Activated CD4-positive, alpha-beta T cell treated with anti-CD3 and anti-CD28 coated beads, Interleukin-2, Interleukin-4, amounts not matched to agents 100 ng/mL and 50 ng/mL, durations not matched to agents 16 hours and 8 hours (primary cell): ENCODE measurements at places on chromosomes 11 and 22.

DNA sequence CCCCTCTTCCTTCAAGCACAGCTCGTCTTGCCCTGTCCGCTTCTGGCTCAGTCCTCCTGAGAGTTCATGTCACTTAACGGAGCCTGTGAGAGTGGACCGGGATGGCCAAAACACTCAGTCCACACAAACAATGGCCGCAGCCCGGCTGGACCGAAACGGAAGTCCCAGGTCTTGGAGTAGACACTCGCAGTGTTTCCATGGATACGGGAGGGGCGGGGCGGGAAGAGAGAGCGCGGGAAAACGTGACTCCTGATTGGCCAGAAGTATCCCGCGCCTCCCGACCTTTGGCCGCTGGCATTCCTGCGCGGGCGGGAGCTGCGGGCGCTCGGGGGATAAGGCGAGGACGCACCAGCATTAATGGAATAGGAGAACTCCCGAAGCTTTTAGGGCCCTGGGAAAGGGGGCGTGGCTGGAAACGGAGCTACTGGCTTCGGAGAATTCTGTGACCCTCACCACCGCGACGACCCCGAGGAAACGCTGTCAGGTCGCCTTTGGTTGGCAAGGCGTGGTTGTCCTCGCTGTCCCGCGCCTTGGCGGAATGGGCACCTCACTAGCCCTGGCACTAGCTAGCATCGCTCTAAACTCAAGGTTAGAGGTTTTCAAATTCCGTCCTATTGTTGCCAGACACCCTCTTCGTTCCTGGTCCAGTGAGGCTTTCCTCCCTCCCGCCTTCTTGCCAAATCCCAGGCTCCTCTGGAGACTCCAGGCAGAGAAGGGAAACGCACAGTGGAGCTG, at the start of the genes NLRP14 and ZNF214:
Gene NLRP14, plus strand, starts transcription at position 297 of the 735 bp plus-strand sequence. CDS start 18,108 bp downstream, outside the sequence.
Gene ZNF214, minus strand, starts transcription at position 164 of the 735 bp plus-strand sequence. CDS start 17,511 bp downstream, outside the sequence.
- no peak for DNase-seq

- DNase-seq: no peak
Measured at GRCh38 chr11:10604798-10605197, 36.3 kb upstream of the LYVE1 start.

DNA sequence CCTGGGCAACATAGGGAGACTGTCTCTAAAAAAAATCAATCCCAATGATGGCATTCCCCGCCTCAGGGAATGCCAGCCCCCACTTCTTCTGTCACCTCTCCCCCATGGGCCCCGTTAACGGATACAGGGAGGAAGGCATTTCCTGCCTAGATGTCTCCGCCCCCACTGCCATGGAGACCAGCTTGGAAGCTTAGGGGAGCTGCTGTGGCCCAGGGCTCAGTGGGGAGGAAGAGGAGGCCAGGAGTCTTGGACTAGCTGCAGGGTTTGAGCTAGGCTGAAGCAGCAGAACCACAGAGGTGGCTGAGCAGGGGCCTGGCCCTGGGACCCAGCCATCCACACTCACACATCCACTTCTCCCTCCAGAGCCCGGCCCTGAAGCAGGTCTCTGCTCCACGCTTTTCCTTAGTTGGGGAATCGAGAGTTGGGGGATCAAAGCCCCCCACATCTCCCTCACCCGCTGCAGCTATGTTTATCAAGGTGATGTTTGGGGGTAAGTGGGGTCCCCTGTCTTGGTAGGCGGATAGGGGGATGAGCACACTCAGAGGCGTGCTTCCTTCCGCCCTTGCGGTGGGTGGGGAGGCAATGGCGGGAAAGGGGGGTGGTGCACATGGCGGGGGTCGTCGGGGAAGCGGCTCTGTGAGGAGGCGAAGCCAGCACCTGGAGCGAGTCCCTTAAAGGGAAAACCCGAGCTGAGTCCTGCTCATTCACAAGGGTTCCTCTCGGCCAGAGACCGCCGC, at the start of gene C22orf15:
Gene C22orf15, plus strand, starts transcription at position 149 of the 737 bp plus-strand sequence. Its CDS starts 317 bp downstream, at position 466.
- no peak for DNase-seq

- DNase-seq: no peak
Measured at GRCh38 chr11:44043157-44043556, 4.6 kb upstream of the ACCSL start.

- no peak for DNase-seq
Measured at GRCh38 chr22:21679383-21679782, 13.6 kb downstream of the PPIL2 start.

GRCh38 chr11:83023410-83023809, 48.3 kb downstream of the RAB30 start:
- DNase-seq: no peak

GRCh38 chr22:46965555-46966494, 203.4 kb downstream of the TBC1D22A start:
- DNase-seq: no peak

GRCh38 chr11:58530236-58530635, 22.3 kb upstream of the OR5B21 start:
- DNase-seq: no peak

- DNase-seq: no peak
Measured at GRCh38 chr11:2588809-2589537, 110.8 kb downstream of the KCNQ1OT1 start.

DNA sequence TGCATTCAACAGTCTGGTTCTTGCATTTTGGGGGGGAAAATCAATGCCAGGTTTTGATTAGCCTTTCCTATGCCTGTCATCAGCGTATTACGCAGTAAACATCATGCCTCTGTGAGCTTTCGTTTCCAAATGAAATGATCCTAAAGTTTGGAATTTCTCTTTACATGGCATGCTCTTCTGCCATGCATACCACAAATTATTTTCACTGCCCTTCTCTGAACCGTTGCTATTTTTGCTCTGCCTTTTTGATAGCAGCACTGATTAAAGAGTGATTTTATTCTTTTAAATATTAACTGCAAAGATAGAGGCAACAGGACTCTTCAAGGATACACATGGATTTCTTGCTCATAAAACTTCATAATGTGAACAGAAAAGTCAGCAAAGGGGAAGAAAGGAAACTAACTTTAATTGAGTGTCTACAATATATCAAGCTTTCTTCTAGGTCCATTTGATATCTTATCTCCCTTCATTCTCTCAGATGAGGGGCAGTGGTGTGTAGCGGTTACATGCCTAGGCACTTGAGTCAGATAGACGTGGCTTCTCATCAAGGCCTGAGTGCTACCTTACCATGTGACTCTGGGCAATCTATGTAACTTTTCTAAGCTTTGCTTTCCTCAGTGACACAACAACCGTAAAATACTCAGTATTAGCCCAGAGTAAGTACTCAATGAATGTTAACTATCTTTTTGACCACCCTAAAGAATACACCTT, 25.0 kb upstream of the FZD4 start:
- DNase-seq: no peak
